HL-60 (cell line): ENCODE measurements at places on chromosomes 6 and 20.

- peak; percentile 92 for DNase-seq
These were observed at the start of the genes ACOT13 and TDP2 for GRCh38 chr6:24666641-24667377. ACOT13 (plus strand) TSS chr6:24667077; CDS start chr6:24667264, 187 bp downstream. TDP2 (minus strand) TSS chr6:24666899; CDS start chr6:24666862, 37 bp downstream.

DNA sequence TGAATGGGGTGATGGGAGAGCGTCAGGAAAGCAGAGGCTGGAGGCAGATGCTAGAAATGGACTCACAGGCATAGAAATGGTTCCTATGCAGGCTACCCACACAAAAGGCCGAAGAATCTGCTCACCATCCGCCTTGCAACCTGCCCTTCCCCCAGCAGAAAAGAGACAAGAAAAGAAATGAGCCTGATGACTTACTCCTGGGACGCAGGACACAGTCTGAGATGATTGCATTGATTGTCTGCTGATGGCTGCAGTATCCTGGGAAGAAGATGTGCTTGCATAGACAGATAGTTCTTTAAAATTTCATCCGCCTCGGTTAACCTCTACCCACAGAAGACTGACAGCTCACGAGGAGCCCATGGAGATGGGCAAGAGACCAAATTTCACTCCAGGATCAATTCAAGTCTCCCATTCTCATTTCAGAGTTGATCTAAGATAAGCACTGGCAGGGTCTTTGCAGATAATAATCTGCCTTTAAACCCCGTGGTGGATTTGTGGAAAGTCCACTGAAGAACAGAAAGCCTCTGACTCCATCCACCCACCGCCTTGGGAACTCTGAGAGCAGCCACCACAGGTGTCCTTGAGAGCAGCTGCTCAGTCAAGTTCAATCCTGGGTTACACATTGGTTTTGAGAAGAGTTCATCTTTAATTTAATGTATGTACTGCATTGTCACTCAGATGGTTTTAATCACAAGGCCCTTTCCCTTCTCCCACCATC lies 7.2 kb downstream of the AGPAT4 start:
- no peak for DNase-seq

GRCh38 chr6:146269482-146269881 lies 240.6 kb downstream of the GRM1 start:
- no peak for DNase-seq

GRCh38 chr6:26172608-26172968 lies 85.4 kb downstream of the HFE start:
- peak; percentile 50 for DNase-seq

GRCh38 chr6:125781314-125781868 lies 9.4 kb upstream of the NCOA7 start:
- DNase-seq, result no peak

DNA sequence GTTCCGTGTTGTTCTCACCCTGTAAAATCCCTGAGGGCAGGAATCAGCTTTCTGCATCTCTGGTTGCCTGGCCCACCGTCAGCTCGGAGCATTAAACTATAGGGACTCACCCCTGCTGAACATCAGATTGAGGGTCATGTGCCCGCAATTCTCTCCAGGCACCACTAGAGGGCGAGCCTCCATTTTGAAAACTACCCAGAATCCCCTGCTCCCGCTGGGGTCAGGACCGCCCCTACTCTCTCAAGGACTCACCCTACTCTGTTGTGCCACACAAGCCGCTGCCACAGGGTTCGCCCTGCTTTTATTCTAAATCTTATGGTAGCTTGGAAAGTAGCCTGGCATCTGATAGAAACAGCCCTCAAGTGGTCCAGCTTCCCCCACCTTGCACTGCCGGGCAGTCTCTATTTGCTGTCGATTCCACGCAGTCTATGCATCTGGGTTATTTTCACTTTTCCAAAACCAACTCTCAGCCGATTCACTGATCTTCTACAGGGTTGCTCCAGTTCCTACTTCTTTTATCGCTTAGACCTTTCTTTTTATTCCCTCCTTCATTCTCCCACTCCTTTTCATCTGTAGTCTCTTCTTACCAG lies 244.1 kb upstream of the QKI start:
- peak; percentile 12 for DNase-seq

GRCh38 chr6:167735084-167735950 lies 91.4 kb upstream of the AFDN start:
- DNase-seq, result no peak

DNA sequence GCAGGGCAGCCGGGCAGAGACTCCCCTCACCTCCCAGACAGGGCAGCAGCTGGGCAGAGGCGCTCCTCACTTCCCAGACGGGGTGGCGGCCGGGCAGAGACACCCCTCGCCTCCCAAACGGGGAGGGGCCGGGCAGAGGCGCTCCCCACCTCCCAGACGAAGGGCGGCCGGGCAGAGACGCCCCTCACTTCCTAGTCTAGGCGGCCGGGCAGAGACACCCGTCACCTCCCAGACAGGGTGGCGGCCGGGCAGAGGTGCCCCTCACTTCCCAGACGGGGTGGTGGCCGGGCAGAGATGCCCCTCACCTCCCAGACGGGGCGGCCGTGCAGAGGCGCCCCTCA lies 6.6 kb upstream of the PRIM2 start:
- no peak for DNase-seq

- DNase-seq, result no peak
These were observed 66.0 kb downstream of the ZBTB2 start for GRCh38 chr6:151325075-151326050.

GRCh38 chr6:26306232-26306631 lies 58.8 kb upstream of the BTN3A2 start:
- no peak for DNase-seq

DNA sequence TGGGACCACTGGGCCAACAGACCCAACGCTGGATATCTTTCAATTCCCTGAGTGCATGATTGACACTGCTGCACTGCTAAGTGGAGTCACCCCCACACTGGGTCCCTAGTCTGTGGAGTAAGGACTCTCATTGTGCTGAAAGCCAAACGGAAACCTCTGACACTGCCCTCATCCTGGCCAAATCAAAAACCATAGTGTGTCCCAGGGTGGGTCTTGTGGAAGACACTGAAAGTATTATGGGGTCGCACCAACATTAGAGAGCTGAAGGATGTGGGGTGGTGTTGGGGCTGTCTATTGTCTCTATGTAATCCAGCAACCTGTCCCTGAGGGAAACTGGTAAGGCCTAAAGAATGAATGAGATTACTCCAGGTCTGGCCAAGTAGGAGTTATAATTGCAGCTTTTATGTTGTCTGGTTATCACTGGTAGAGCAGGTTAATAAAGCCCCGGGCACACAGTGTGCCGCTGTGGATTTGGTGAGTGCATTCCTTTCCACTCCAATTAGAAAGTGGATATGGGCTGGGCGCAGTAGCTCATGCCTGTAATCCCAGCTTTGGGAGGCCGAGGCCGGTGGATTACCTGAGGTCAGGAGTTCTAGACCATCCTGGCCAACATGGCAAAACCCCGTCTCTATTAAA lies 57.9 kb downstream of the HLA-A start:
- no peak for DNase-seq

DNA sequence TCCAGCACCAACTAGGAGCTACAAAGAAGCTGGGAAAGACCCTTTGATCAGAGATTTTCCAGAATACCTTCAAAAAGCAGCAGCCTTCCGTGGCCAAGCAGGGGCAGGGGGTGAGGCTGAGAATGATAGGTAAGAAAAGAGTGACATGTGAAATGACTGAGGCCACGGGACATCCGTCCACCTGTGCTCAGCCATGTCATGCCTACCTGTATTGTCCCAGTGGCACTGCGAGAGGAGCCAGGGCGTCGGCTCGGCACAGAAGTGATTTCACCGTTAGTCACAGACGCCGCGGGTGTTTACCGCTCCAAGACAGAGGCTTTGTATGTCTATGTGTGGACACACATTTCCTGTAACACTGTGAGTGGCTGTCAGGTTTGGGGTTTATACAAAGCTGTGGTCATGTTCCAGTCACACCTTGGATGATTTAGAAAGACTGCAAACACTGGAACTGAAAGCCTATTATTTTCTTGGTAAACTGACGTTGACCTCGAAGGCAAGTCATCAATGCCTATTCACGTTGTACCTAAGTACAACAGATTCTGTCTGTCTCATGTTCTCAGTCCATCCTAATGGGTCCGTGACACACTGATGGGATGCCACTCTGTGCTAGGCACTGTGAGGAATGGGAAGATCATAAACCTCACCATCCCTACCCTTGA lies 32.1 kb upstream of the JAG1 start:
- DNase-seq, result no peak

DNA sequence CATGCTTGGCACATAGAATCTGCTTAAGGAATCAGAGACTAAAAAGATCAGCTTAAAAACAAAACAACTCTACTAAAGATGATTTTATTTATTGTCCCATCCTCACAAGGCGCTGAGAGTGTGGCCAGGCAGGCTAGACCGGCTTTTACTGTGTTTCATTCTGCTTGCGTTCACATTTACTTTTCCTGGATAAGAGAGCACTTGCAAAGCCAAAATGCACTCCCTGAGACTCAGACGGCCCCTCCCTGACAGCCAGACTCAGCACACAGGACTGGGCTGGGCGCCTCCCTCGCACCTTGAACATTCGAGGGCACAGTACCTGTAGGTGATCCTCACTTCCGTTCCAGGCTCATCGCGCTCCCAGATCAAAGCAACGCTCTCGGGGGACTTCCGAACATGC lies 10.2 kb downstream of the ACSS1 start:
- DNase-seq, result no peak

GRCh38 chr20:58056021-58056591 lies 172.3 kb downstream of the ANKRD60 start:
- no peak for DNase-seq

DNA sequence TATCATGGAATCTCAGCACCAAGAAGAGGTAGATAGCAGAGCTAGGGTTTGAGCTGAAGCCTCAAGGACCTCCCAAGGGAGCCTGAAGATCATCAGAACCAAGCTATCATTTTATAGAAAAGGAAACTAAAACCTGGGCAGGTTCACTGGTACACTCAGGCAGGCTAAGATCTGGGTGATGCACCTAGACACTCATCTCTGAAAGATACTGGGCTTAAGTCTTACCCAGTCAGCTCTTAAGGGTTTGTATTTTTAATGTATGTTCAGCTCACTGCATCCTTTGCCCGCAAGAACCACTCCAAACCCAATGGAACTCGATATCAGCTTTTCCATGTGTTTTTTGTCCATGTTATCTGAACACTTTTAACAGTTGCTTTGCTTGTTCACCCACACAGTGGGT lies 78.0 kb upstream of the SLC22A16 start:
- DNase-seq, result no peak

GRCh38 chr20:44400671-44400969 lies 45.1 kb downstream of the HNF4A start:
- DNase-seq, result no peak

- DNase-seq, result no peak
These were observed at the start of gene APOBEC2 for GRCh38 chr6:41053041-41053440. APOBEC2 (plus strand) TSS chr6:41053202; CDS start chr6:41053348, 146 bp downstream.

DNA sequence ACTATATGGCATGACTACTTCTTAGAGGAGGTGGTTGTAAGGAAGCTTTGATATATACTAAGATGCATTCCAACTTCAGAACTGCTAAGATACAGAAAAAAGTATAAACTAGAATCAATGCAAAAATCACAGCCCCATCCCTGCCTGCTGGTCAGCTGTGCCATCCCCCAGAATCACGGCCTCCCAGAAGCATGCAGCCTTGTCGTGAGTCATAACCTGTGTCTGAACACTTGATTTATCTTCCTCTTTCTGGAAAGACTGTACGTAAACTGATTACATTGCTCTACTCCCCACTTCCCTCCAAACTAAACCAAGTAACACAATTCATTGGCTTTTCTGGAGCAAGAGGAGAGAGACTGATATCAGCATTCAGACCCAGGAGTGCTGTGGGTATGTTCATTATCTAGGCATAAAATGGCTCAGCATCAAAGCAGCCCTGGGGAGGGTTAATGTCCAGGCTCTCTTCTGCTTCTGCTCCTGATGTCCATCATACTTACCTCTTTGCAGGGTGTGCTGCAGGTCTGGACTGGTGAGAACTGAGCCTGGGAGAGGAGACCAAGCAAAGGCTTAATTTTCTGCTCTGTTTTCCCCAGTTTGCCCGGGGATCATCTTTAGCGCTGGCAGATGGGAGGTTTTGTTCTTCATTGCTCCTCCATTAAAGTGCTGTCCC lies 18.4 kb downstream of the SCP2D1 start:
- DNase-seq, result no peak

GRCh38 chr20:18056174-18057100 lies 1.3 kb downstream of the OVOL2 start:
- DNase-seq, result peak; percentile 1

- DNase-seq, result no peak
These were observed 192.3 kb downstream of the GJA1 start for GRCh38 chr6:121627761-121628160.

GRCh38 chr6:163935158-163935762 lies 520.7 kb downstream of the QKI start:
- no peak for DNase-seq

- DNase-seq, result no peak
These were observed 749.3 kb downstream of the TENT5A start for GRCh38 chr6:81003156-81003555.

DNA sequence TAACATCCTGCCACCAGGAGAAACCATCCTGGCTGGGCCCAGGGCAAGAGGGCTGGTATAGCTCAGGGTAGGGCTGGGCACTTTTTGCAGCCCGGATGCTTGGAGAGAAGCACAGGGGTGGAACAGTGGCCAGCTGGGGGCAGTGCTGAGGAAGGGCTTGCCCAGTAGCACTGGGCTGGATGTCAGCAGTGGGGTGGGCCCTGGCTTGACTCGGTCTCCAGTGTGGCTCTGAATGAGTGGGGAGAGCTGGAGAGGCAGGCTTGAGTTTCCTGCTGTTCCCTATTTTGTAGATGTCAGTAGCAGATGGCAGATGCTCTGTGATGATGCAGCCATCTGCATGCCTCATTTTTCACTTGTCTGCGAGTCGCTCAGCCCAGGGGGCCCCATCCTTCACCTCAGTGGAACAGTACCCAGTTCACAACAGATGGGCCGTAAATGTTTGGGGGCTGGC lies 56.3 kb upstream of the TULP1 start:
- DNase-seq, result no peak

DNA sequence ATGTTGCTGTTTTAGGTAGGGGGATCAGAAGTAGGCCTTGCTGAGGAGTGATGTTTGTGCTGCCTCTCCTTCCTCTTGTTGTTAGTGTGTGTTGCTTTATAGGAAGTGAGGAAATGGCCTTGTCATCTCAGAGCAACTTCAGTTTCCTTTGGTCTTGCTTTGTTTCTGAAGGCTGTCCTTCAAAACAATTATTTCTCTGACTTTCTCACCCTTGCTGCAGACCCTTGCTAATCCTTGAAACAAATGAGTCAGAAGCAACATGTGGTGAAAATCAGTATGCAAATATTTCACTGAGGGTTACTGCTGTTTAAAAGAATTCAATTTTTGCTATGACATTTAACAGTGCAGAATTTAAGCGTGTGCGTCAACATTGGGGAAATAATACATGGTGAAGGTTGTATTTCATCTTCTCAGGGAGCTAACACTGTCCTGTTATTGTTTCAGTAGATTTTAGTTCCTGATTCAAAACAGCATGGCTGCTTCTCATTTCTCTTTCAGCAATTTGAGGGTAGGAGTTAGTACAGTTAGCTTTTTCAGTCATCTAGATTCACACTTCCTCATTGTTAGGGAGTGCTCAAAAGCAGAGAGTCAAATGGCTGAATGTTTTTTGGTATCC lies 13.8 kb downstream of the RNF144B start:
- no peak for DNase-seq

- DNase-seq, result peak; percentile 64
These were observed 3.7 kb downstream of the KCNK5 start for GRCh38 chr6:39225543-39225942.
